Activated T-helper 2 cell treated with anti-CD3 and anti-CD28 coated beads, Interferon-gamma antibody, Interleukin-2, Interleukin-4, amounts not matched to agents 10 μg/mL and 5 μg/mL and 100 μg/mL, durations not matched to agents 14 hours and 24 hours and 36 hours (primary cell): ENCODE measurements at places on chromosomes 1 and 21.

GRCh38 chr1:164605254-164606091 is 46.5 kb downstream of the PBX1 start:
- DNase-seq: no peak

DNA sequence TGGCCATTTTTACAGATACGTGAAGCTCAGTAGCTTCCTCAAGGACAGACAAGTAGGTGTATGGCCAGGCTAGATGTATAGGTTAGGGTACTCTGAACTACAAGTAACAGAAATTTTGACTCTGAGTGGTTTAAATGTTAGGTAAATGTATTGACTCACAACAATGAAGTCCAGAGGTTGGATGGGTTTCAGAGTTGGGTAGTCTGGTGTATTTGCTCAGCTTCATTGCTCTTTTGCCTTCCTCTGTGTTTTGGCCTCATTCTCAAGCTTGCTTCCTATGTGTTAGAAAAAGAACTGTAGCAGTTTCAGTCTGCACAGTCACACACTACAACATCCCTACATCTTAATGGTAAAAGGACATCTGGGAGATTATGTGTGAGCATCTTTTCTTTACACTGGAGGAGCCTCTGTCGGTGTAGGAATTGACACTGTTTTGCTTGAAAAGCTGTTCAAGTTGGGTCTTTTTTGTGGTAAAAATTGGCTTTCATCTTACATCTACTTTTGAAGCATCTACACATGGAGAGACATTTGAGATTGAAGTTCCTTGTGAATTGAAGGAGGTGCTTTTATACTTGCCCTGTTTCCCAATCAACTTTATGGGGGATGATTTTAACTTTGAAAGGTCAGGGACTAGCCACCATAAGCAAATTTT is 64.4 kb downstream of the MAST2 start:
- DNase-seq: no peak

GRCh38 chr1:224087286-224087794 is 26.6 kb upstream of the FBXO28 start:
- no peak for DNase-seq

DNA sequence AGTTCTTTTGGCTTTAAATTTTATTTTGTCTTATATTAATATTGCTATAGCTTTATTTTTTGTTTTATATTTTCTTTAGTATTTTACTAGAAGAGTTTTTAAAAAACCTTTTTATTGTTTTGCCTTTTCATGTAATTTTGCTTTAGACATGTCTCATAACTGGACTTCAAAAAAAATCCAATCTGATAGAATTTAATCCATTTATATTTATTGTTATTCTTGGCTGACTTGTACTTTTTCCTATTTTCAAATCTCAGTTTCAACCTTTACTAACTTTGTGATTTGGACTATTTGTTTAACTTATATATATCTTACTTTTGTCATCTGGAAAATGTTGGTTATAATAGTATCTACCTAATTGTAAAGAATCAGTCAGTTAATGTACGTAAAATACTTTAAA is 61.2 kb downstream of the NTNG1 start:
- no peak for DNase-seq

GRCh38 chr1:88036345-88037014 is 647.6 kb upstream of the PKN2 start:
- DNase-seq: no peak

GRCh38 chr1:236556606-236557005 is 32.8 kb downstream of the LGALS8 start:
- DNase-seq: no peak

- no peak for DNase-seq
These were observed 1.6 kb downstream of the TP53BP2 start for GRCh38 chr1:223843934-223844786.

DNA sequence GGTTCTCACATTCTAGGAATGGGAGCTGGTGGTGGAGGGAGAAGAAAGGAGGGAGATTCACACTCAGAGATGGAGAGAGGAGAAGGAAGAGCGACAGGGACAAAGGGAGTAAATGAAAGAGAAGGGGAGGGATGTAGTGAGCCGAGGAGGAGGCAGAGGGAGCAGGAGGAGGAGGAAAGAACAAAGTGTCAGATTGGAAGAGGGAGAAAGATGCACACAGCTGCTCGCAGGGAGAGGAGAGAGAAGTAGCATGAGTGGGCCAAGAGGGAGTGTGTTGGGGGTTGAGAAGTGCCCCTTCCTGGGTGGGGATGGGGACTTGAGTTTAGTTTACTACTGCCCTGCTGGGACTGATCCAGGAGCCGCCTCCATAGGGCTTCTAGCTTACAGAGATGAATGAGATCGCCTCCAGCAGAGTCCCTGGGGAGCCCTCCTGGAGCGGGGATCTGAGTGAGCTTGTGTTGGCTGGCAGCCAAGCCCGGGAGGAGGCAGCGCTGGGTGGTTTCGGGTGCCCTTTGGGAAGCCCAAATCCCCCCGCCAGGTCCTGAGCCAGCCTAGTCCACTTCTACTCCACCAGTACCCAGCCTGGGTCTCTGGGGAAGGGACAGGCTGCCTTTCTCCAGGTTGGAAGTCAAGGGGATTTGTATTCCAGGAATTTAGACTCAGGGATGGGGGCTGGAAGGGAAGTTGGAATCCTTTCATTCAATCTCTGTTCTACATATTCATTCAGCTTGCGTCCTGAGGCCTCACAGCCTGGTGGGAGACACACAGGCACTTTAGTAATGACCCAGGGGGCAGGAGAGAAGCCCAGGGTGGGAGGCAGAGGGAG is 20.9 kb downstream of the PTPRU start:
- DNase-seq: no peak

- DNase-seq: no peak
These were observed 70.0 kb upstream of the MAGI3 start for GRCh38 chr1:113320272-113320671.

DNA sequence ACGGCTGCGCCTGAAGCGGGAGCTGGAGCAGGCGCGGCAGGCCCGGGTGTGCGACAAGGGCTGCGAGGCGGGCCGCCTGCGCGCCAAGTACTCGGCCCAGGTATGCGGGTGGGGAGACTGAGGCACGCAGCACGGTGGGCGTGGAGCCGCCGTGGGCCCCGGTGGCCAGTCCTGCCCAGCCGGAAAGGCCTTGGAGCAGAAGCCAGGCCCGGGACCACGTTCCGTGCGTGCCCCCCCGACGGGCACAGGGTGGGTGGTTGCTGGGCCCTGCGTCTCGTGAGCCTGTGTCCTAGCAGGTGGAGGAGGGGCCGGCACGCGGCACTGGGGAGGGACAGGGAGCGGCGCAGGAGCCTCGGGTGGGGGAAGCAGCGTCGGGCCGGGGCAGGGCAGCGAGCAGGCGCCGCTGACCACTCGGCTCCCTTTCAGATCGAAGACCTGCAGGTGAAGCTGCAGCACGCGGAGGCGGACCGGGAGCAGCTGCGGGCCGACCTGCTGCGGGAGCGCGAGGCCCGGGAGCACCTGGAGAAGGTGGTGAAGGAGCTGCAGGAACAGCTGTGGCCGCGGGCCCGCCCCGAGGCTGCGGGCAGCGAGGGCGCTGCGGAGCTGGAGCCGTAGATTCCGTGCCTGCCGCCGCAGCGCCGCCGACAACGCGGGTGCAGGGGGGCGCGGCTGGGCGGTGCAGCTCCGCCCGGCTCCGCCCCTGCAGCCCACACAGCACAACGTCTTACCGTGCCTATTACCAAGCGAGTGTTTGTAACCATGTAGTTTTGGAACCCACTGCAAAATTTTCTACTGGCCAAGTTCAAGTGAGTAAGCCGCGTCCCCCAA is 78.2 kb downstream of the SKI start:
- DNase-seq: no peak

GRCh38 chr21:35223480-35224156 is 174.5 kb upstream of the RUNX1 start:
- DNase-seq: no peak

DNA sequence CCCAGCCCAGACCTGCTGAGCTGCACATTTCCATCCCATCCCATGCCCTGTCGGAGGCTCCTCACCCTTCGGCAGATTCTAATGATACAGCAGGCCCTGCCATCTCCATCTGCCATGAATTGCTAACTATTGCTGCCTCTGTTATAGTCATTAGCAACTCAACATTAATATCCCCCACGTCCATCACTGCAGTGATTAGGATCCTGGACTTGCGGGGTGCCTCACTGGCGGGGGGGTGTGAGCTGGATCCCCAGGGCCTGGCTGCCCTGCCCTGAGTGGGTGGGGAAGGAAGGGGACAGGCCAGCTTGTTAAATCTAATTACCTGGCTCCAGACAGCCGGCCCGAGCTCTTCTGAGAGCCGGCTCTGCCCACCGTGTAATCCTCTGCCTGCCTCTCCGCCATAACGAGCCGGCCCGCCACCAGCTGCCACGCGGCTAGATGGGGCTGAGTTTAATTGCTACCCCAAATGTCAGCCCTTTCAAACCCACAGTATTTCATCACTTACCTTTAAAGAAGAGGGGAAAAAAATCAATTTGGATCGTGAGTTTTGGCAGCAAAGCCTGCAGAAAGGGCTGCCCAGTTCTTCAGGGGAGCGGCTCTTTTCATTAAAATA is 227.3 kb upstream of the CSF3R start:
- no peak for DNase-seq

DNA sequence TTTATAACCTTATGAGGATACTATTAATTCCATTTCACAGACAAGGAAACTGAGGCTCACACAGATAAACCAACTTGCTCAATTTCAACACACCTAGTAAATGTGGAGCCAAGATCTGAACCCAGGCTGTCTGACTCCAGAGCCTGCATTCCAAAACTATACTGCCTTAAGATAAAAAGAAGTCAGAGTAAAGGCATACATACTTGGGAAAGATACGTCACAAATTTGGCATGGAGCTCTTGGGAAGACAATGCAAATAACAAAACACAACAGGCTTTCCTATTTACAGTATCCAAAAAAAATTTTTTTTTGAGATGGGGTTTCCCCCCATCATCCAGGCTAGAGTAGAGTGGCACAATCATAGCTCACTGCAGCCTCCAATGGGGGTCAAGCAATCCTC is 5.9 kb downstream of the AKT3 start:
- no peak for DNase-seq

GRCh38 chr21:42531771-42532170 is 18.1 kb downstream of the SLC37A1 start:
- no peak for DNase-seq

GRCh38 chr1:12230549-12231275 is 882 bp downstream of the VPS13D start:
- no peak for DNase-seq

GRCh38 chr1:3066250-3066711 is 2.7 kb upstream of the PRDM16 start:
- no peak for DNase-seq

- DNase-seq: no peak
These were observed 7.7 kb upstream of the TCP10L start for GRCh38 chr21:32592929-32593502.

DNA sequence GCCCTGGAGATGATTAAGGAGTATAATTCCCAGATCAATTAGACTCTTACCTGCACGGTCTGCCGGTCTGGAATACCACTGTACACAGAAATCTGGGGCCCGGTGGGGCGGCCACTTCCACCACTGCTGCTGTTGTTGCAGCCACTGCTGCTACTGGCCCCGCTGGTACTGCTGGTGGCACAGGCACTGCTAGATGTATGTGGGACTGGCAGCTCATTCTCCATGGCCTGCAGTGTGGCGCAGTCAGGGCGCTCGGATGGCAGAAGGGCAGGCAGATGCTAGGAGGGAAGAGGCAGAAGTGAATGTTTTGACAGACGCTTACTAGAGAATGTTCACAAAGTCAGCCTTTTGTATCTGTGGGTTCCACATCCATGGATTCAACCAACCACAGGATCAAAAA is 54.4 kb upstream of the A3GALT2 start:
- no peak for DNase-seq

- DNase-seq: no peak
These were observed 86.4 kb downstream of the PLXNA2 start for GRCh38 chr1:208157769-208158168.

- no peak for DNase-seq
These were observed 14.0 kb downstream of the CAPZA1 start for GRCh38 chr1:112633628-112634027.

- no peak for DNase-seq
These were observed 185.2 kb upstream of the TMEM51 start for GRCh38 chr1:14968251-14968851.

DNA sequence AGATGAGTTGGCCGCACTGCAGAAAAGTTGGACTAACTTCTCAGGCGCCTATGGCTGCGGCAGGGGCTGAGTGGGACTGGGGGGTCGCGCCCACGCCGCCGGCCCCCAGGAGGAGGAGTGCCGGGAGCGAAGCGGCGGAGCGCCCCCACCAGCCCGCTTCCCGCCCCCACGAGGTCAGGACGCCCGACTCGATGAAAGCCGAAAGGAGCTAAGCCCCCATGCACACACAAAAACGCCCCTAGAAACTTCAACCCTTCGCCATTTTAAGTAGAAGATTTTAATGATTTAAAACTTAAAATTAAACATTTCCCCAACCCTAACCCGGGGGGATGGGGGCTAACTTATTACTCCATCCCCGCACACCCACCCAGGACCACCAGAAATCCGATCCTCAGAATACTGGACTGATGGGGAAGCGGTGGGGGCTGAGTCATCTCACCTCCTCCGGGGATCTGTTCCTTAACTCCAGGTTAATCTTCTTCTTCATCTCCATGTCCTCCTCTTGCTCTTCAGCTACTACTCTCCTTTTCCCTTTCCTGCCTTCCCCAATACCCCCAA is 539 bp downstream of the ANP32E start:
- peak; percentile 22 for DNase-seq

DNA sequence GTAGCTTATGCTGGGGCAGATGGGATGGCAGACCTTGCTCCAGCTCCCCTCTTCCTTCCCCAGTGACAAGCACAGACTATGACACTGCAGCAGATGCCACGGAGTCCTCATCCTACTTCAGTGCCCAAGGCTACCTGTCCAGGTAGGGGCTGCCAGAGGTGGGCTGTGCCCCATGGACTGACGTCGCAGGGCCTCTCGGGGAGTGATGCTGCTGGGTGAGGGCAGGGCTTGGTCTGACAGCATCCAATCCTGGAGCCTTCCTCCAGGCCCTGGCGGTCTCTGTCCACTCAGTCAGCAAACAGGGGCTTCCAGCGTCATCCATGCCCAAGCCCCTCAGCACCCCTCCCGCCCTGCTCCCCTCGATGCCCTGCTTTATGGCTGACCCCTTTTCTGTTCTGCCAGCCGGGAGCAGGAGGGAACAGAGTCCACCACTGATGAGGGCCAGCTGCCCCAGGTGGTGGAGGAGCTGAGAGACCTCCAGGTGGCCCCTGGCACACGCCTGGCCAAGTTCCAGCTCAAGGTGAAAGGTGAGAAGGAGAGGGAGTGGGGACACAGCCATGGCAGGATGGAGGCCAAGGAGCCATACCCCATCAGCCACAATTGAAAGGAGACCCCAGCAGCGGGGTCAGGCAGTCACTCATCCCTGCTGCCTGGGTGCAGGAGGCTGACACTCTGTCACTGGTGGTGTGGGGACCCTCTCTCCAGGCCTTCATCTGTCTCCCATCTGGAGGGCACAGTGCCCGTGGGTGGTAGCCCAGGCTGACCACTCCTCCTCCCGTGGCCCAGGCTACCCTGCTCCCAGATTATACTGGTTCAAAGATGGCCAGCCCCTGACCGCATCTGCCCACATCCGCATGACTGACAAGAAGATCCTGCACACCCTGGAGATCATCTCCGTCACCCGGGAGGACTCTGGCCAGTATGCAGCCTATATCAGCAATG is 73.6 kb downstream of the TRIM11 start:
- DNase-seq: no peak
